ENCODE measurements at places on chromosomes 7 and 10.

GRCh38 chr10:104678658-104679057, 37.6 kb downstream of the SORCS3 start:
- DNase-seq = no peak

DNA sequence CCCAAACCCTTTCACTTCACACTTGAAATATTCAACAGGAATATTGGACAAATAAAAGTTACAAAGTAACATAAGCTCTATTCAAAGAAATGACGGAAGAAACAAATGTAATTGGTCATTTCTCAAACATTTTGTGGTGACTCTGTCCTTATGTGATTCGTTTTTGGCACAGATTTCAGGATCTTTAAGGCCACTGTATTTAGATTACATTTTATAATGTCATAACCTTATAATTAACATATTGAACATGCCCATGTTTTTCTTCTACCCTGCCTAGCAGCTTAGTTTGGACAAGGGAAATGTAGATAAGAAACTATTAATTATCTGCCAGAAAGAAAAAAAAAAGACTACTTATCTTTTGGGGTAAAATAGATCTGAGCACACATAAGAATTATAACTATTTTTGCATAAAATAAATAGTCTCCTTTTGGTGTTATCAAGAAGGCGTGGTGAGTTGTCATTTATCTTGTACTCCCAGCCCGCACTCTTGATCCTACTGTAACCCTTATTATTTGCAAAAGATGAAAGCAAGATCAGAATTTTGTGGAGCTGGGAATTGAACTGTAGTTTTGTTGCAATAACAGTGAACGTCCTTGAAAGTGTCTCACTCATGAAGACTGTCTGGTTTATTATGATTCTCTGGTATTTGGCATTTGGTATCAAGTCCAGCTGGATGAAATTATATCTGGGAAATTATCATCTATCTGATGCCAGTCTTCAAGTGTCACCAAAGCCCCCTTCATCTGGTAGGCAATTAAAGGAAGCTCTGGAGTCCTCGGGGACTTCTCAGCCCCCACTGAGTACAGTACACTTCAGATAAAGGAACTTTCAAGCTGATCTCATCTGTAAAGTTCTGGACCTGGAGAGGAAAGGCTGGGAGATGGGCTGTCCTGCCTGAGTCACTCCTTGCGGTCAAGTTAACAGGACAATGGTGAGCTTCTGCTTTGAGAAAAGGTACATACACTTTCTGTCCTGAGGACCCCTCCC, 175.7 kb upstream of the INHBA start:
- DNase-seq = no peak

- peak; percentile 66 for DNase-seq
Measured at GRCh38 chr7:131040467-131040932, 287.2 kb upstream of the MKLN1 start.

DNA sequence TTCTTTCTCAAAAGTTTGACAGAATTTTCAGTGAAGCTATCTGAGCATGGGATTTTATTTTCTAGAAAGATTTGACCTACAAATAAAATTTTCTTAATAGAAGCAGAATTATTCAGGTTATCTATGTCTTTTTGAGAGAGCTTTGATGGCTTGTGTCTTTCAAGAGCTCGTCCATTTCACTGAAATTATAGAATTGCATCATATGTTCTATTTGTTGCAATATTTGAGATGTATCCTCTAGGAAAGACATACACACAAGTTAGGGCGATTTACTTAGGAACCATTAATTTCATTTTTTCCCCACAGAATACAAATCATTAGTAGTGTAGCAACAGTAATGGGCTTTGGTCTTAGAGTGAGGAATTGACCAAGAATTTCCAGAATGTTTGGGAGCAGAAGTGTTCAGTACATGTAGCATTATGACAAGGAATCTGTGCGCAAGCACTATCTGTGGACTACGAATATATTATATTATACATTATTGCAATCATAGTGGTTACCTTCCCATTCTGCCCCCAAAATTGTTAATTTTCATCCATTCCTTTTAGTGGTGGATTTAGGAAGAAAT, 12.8 kb upstream of the COL17A1 start:
- no peak for DNase-seq

DNA sequence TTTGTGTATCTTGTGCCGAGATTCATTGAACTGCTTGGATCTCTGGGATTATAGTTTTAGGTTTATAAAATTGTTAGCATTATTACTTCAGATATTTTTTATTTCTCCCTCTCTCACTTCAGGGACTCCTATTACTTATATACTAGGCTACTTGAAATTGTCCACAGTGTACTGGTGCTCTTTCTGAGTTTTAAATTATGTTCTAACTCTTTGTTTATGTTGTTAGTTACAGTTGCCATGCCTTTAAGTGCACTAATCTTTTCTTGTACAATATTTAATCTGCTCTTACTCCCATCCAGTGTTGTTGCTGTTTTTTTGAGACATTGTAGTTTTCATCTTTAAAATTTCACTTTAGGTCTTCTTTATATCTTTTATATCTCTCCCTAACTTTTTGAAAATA, 13.1 kb downstream of the PLEKHS1 start:
- DNase-seq = no peak

DNA sequence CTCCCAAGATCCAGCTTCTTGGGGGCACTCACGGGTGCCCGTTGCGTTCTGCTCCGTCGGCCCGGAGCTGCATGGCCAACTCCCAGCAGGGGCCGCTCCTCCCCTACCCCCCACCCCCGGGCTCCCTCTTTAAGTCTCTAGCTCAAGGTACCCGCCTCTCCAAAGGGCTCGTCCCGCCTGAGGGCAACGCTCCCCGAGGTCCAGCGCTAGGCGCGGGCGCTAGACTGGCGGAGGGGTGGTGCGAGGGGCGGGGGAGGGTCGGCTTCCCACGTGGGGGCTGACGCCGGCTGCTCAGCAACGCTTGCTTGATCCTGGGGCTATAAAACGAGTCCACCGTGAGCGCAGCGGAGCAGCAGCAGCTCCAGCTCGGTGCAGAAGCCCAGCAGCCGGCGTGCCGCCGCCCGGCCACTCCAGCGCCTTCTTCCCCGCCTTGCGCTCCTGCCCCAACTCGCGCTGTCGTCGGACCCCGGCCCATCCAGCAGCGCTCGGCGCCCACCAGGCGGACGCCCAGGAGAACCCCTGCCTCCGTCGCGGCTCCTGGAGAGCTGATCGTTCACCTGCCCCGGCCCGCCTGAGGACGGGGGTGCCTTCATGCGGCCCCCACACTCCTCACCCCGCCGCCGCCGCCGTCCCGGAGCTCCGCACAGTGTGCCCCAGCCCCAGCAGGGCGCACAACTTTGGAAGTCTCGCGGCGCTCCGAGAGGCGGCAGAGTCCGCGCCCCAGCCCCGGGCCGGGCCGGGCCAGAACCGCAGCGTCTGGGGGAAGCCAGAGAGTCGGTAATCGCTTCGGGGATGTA, at the start of gene ADRA2A:
Gene ADRA2A, plus strand, starts transcription at position 348 of the 797 bp plus-strand sequence. CDS start 968 bp downstream, outside the sequence.
- peak; percentile 35 for DNase-seq

DNA sequence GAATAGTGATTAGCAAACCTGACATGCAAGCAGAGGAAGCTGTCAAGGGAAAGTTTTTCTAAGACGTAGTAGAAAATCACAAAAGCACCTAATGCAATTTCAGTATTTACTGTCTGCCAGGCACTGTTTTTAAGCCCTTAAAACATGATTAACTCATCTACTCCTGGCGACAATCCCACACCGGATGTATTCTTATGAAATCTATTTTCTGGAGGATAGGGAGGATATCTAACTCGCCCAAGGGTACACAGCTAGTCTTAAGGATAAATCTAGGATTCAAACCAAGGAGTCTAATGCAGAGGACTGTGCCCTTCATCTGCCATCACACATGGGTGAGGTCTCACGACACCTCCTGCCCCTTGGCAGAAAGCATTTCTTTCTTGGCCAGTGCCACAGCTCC, 47.8 kb upstream of the FIGNL1 start:
- DNase-seq = no peak

DNA sequence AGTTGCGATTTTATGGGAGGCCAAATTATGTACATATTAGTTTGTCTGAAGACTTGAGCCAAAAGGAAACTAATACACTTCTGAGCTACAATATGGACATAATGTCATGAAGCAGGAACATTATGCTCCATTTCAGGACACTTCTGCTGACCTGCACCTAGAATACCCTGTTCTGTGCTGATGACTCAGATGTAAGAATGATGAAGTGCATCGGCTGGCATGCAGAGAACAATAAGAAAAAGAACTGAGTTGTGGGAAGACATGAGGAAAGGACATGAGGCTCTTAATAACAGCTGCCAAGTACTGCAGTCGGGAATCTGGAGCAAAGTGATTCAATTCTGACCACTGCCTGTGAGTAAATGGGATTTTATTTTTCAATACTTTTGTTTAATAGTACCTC, 192.9 kb upstream of the VSTM2A start:
- DNase-seq = no peak

- DNase-seq = no peak
Measured at GRCh38 chr7:105656922-105657521, 75.7 kb upstream of the EFCAB10 start.

- DNase-seq = no peak
Measured at GRCh38 chr7:77684030-77684429, 12.2 kb upstream of the RSBN1L start.

GRCh38 chr7:140342727-140343514, 55.4 kb downstream of the SLC37A3 start:
- DNase-seq = no peak

GRCh38 chr7:151453326-151453791, 13.4 kb upstream of the CRYGN start:
- no peak for DNase-seq

GRCh38 chr10:18368273-18368672, 228.0 kb downstream of the CACNB2 start:
- DNase-seq = no peak

DNA sequence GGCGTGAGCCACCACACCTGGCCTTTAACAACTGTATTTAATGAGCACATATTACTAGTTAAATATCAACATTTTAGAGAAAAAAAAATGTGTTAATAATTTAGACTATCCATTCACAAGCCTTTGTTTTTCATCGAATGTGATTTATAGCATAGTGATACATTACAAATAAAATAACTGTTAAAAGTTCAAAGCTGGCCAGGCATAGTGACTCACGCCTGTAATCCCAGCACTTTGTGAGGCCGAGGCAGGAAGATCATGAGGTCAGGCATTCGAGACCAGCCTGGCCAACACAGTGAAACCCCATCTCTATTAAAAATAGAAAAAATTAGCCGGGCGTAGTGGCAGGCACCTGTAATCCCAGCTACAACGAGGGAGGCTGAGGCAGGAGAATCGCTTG, 72.7 kb downstream of the HACD1 start:
- no peak for DNase-seq

- no peak for DNase-seq
Measured at GRCh38 chr7:37986908-37987330, 66.5 kb downstream of the EPDR1 start.

- no peak for DNase-seq
Measured at GRCh38 chr7:87209295-87209924, 10.1 kb downstream of the TMEM243 start.

GRCh38 chr7:91293840-91294239, 29.6 kb downstream of the FZD1 start:
- DNase-seq = no peak

DNA sequence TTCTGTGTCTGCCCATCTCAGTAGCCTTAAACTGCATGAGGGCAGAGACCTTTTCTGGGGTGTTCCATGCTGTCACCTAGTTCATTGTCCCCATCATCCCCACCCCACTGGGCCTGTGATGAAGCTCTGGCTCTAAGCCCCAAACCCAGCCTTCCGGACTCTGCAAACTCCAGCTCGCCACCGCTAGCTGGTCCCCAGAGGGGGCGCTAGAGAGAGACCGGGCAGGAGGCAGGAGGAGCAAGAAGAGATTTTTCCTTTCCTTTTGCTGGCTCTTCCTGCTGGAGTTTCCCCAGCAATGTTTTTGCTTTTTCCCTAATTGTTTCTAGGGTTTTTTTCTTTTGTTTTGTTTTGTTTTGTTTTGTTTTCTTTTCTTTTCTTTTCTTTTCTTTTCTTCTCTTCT, 234.4 kb downstream of the TEX36 start:
- DNase-seq = no peak

DNA sequence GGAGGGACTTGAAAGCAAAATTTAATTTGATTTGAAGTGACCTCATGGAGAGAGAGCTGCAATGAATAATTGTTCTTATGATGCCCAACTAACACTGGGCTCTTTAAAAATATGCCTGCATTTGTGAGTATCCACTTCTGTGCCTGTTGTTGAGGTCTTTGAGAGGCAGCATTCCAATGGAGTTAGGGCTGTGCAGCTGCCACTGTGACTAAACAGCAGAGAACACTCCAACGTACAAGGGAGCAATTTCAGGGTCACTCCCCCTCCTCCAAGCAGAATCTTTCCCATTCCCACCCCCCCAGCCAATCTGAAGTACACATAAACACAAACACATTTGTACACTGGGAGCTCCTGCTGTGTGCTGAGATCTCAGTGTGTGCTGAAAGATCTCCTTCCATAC, 28.0 kb upstream of the GSAP start:
- no peak for DNase-seq

DNA sequence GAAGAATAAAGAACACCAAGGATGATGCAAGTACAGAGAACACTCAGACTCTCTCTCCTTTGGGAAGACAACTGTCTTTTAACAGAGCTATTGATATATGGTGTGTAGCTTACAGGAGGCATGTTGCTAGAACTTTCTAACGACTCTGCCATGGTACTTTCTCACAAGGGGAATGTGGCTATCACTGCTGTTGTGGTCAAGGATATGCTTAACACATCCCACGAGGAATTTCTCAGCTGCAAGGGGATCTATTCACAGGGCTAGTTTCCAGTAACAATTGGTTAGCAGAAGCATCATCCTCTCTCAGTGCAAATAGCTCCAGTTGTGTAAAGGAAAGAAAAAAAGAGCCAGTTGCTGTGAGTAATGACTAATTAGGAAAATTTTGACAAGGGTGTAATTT, 826.0 kb downstream of the SORCS1 start:
- DNase-seq = no peak

- DNase-seq = no peak
Measured at GRCh38 chr10:32109603-32110002, 53.4 kb upstream of the KIF5B start.

- no peak for DNase-seq
Measured at GRCh38 chr10:91856637-91857036, 52.6 kb downstream of the FGFBP3 start.

Measured in LNCaP clone FGC (cell line).